ENCODE measurements at places on chromosomes 2 and 18. TPM values are rescaled to one million over a fixed set of nuclear protein-coding genes. Genes with fewer than 3 reads are reported as not detected.

GRCh38 chr18:26040051-26040656, 50.3 kb downstream of the SS18 start:
- no peak for DNase-seq

FAM124B gene
- total RNA-seq, result 0.40 TPM

GRCh38 chr18:11660691-11661090, 28.4 kb upstream of the GNAL start:
- DNase-seq, result no peak

DNA sequence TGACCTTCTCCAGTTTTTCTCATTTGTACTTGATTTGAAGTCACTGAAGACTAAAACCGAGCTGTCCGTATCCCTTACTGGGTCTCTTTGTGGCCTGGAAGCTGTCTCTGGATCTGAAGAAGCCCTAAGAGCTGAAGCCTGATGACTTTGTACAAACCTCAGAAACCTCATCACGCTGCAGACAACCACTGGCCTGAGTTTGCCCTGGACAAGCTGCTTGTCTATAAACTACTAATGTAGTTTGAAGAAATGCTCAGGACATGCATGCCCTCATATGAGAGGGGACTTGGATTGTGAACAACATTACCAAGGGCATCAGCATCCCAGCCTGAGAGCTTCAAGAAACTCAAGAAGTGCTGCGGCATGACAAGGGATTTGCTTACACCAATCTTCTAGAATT, 79.3 kb upstream of the CBLN2 start:
- DNase-seq, result no peak

- no peak for DNase-seq
Observed at GRCh38 chr2:40734797-40735196, 282.9 kb upstream of the SLC8A1 start.

DNA sequence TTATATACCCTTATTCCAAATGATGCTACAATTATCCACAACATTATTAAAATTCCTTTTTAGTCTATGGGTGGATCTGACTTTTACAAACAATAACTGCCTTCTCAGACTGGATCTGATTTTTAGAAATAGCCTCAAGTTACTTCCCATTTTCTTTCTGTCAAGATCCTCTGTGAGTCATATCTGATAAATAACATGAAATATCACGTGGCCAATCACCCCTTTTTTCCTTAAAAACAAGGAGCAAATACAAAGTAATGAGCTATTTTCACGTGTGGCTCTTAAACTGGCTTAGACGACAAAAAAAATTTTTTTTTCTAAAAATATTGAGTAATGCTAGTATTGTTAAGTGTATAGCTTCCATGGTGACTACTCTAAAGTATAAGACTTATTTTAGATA, 6.7 kb downstream of the PELI1 start:
- no peak for DNase-seq

DNA sequence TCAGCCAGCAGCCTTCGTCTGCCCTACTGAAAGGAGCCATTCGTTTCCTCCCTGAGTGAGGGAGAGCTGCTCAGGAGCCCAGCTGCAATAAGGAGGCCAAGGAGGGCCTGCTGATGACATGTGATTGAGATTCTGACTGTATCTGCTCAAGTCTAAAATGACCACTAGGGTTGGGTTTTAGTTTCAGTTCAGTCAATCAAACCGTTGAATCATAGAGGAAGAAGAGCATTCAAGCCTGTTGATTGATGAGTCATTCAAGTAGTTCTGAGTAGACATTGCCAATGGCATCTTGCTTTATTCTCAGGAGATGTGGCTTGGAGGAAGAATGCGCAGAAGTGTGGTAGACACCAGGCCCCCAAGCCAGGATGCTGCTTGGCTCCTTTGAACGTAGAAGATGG, 19.9 kb upstream of the BCL2L11 start:
- peak; percentile 51 for DNase-seq

- DNase-seq, result no peak
Observed at GRCh38 chr2:50345701-50346591, 686.0 kb downstream of the NRXN1 start.

DNA sequence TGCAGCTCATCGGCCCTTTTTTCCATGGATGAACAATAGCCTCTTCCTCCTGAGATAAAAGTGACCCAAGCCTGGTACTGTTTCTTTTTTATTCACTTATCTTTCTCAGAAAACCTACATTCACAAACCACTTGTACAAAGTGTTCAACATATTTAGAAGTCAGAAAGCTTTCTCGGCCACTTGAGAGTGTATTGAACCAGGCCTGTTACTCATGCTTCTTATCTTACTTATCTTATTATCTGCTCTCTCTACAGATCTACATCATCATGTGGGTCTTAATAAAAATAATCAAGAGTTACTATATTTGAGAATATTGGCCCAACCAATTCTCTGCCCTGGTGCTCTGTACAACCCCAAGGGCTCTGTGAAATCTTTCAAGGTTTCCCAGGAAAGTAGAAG, 242.1 kb downstream of the MREG start:
- no peak for DNase-seq

DNA sequence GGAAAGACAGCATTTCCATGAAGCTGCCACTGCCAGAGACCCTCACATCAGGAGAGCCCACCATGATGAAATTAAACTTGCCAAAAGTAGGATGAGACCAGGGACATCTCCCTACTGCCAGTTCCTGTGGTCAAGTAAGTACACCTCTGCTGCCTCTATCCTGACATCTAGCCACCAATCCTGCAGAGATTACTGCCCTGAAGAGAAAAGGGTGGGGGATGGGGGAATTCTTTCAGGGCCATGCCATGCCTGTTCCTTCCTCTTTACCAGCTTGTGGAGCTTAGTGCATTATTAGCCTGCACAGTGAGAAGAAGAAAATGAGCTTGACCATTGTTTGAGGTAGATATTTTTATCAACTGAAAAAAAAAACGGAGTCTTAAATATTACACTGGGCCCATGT, 397.2 kb upstream of the CDH2 start:
- no peak for DNase-seq

TYMS gene
- 281 TPM for total RNA-seq

NYAP2 gene
- total RNA-seq, result not detected

DNA sequence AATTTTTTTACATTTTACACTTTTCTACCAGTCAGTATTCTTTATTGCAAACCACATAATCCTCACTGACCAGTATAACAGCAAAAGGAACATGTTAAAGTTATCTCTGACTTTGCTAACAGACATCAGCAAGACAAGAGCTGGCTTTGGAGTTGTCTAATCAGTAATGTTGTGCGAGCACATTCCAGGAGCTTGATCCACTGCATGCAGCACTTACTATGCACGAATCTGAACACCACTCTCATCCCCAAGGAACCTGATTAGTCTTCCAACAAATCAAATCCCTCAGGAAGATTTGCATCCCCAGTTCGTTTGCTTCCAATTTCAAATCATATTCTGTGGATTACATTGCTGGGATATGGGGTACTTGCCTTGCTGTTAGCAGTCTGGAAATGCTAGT, 269.3 kb upstream of the EPC2 start:
- no peak for DNase-seq

- no peak for DNase-seq
Observed at GRCh38 chr2:175383286-175383685, 201.8 kb upstream of the ATP5MC3 start.

ABCG8 gene
- total RNA-seq, result not detected

DNA sequence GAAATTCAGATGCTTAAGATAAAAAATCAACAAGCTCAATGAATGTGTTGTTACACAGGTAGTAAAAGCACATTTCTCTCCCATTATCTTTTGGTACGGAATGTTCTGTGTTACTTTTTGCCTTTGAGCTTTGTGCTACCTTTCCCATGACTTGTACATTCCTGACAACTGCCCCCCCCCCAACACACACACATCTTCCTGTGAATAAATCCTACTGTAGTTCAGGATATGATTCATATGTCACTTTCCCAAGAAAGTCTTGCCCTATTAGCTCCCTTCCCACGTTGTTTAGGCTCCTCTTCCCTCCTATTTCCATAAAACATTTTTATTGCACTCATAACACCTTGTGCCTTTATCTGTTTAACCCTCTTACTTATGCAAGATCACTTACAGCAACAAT, 442.6 kb upstream of the LRATD1 start:
- no peak for DNase-seq

DNA sequence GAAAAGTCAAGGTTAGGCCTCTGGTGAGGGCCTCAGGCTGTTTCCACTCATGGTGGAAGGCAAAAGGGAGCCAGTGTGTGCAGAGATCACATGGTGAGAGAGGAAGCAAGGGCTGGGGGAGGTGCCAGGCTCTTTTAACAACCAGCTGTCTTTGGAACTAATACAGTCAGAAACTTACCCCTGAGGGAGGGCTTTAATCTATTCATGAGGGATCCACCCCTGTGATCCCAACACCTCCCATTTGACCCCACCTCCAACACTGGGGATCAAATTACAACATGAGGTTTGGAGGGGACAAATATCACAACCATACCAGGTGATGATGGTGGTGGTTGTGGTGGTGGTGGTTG, 10.9 kb downstream of the POLI start:
- DNase-seq, result no peak

DNA sequence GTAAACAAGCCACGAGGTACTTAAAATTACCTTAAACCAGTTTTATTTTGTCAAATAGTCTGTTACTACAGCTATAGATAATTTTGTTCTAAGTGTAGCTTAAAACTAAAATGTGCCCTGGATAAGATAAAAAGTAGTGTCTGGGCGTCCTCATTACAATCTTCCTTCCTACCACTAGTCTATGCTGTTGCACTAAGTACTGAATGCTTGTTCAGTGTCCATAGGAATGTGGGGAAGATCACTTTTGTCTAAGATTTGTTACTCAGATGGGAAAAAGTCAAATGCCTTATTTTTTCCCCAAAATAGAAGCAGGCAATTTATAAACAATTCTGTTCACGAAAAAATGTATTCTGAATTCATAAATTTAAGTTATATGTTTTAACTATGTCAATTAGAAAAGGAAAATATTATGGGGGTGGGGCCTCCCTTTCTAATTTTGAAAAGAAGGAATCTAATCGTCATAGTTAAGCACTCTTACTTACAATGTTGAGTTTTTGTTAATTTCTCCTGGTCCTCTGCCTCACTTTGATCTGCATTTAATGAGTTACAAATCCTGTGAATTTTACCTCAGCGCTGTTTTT, 140.4 kb upstream of the VRK2 start:
- DNase-seq, result no peak

- no peak for DNase-seq
Observed at GRCh38 chr2:113894156-113894743, 4.4 kb downstream of the ACTR3 start.

DNA sequence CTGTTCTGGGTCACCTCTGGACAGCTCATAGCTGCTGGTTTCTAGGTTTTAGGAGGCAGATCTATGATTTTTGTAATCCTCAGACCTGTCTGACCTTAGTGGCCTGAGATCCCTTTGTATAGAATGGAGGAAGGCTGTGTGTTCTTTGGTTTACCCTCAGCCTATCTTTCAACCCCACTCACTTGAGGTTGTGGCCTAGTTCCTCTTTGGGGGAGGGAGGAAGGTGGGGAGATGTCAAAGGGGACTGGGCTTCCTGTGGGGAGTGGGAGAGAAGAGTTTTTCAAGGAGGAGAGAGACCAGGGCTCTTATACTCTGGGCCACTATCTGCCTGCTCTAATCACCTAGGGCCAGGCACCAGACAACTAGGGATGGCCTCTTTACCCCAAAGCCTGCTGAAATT, 28.5 kb downstream of the SEMA4F start:
- no peak for DNase-seq

- no peak for DNase-seq
Observed at GRCh38 chr2:48148841-48149430, 242.6 kb upstream of the FBXO11 start.

DNA sequence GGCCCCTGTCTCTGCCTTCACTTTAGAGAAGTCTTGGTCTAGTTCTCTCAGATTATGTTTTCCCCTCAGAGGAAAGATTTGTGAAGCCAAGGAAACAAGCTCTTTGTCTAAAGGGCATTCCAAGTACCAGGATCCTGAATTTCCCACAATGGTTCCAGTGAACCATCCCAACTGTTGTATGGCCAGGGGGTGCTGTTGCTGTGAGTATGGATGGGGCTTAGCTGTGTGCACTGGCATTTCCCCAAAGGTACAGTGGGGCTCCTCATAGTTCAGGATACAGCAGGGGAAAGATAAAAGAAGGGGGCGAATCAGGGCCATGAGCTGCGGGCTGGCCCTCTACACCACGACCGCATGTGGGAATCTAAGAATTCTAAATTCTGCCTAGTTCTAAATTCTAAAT, 1154.0 kb upstream of the FANCL start:
- no peak for DNase-seq

DNA sequence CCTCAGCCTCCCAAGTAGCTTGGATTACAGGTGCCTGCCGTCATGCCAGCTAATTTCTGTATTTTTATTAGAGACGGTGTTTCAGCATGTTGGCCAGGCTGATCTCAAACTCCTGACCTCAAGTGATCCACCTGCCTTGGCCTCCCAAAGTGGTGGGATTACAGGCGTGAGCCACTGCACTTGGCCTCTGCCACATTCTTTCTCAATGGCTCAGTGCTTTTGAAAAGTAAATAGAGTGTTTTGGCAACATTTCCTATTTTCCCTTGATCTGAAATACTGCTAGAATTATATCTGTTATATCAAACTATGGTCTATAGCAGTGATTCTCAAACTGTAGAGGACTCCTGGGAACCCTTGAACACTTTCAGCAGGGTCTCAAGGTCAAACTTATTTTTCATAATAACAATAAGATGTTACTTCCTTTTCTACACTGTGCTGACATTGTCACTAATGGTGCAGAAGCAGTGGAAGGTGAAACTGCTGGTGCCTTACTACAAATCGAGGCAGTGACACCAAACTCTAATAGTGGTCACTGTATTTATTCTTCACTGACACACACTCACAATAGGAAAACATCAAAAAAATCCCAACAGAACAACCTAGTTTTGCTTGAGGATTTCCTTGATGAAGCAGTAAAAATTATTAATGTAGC, 10.6 kb downstream of the DAW1 start:
- DNase-seq, result no peak

DNA sequence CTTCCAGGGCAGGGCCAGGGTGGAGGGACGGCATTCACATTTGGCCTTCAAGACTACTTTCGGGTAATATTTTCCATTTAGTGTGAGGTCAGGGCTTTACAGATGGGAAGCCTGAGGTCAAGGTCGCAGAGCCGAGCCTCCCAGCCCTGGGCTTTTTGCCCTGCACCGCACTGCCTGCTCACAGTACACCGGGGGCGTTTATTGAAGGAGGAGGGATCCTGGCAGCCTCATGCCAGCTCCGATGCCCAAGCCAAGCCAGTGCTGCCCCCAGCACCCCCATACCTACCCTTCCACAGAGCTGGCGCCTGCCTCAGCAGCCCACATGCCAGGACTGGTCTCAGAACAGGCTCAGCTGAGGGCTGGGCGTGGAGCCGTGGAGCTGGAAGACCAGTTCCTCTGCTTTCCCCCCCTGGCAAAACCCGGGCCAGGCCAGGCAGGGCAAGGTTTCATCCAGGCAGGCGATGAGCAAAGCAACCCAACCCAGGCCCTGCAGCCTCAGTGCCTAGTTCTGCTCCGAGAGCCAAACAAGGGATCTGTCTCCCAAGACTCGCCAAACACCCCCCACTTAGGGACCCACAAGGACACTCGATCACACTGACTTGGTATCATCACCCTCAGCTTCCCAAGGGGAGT, 11.9 kb downstream of the SDC1 start:
- no peak for DNase-seq

- DNase-seq, result no peak
Observed at GRCh38 chr2:15620340-15620739, 28.7 kb downstream of the DDX1 start.

PTPN2 gene
- total RNA-seq, result 68.8 TPM

BARD1 gene
- total RNA-seq, result 26.3 TPM
